ENCODE measurements at places on chromosomes 7 and 10.

GRCh38 chr7:33893377-33893776 is 12.0 kb upstream of the BMPER start:
- DNase-seq: no peak

GRCh38 chr7:128148676-128149075 is 92.4 kb upstream of the LEP start:
- no peak for DNase-seq

- DNase-seq: no peak
Observed at GRCh38 chr7:101124376-101125056, 2.4 kb upstream of the SERPINE1 start.

DNA sequence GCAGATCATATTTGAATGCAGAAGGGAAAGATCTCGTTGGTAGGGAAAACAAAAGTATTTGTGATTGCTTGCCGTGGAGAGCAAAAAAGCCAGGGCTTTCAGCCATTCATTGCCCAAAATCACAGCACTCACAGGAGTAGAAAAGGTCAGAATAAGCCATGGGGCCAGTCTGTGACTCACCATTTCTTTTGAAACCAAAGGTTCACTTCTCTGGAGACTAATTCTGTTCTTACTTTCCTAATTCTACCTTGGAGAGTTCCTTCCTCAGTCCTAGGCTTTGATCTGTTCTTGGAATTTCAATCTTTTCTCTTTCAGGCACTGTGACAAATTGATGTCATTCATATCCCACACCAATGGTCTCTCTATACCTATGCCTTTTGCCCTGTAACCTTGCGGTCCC is 54.1 kb upstream of the FAM180A start:
- DNase-seq: no peak

GRCh38 chr7:92436612-92437445 is 10.5 kb upstream of the GATAD1 start:
- DNase-seq: no peak

GRCh38 chr10:73859784-73860491 is 14.4 kb downstream of the CAMK2G start:
- DNase-seq: no peak

GRCh38 chr10:88156341-88156740 is 292.9 kb downstream of the PTEN start:
- no peak for DNase-seq

DNA sequence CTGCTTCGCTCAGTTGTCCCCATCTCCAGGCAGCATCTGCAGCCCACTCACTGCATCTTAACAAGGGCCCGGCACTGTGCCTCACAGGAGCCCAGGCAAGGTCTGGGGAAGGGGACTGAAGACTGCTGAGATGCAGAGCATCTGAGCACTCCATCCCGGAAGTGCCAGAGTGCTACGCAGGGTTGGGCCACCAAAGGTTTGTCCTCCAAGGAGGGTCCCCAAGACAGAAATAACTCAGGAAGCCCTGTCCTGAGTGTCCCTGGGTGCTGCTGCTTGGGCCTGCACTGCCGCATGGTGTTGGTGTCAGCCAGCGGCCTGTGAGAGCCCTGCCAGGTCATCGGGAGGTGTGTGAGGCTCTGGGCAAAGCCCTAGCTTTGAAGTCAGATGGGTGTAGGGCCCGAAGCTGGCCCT is 288.2 kb upstream of the ZMIZ1 start:
- no peak for DNase-seq

Data from frontal cortex (tissue), 4 donors.